ENCODE measurements at places on chromosomes 12 and 14.

DNA sequence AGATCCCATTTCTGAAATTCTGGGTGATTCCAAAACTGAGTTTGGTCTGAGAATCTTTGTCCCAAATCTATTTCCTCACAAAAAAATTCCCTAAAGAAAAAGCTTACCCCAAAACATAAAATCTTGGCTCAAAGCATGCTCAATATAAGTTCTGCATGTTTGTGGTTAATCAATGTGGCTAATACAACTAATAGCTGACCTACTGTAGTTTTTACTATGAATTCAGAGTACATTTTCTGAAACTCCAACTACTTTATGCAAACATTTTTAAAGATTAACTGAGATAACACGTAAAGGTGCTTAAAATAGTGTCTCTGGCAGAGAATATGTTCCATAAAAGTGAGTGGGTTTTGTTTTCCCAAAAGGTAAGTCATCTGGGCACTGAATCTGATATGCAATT, 133.1 kb downstream of the MED13L start:
- DNase-seq, result no peak

- no peak for DNase-seq
Measured at GRCh38 chr12:14961466-14962152, at the start of gene ARHGDIB. Gene ARHGDIB, minus strand, starts transcription at chr12:14961601. Its CDS starts 10,889 bp downstream, at chr12:14950712.

DNA sequence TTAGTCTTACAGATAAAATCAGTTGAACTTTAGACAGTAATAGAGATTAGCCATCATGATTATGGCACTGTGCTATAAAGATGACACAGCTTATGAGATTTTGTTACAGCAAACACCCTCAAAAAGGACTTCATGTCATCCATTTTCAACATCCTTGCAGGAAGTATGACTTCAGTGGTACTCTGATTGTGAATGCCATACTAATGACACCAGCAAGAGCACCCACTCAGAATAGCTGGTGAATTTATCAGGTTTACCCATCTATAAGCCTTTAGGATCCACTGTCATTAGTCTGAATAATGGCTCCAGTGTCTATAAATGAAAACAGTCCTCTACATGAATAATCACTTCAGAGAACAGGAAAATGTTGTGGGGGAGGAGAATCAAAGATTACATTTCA, 615.2 kb downstream of the RPS29 start:
- no peak for DNase-seq

DNA sequence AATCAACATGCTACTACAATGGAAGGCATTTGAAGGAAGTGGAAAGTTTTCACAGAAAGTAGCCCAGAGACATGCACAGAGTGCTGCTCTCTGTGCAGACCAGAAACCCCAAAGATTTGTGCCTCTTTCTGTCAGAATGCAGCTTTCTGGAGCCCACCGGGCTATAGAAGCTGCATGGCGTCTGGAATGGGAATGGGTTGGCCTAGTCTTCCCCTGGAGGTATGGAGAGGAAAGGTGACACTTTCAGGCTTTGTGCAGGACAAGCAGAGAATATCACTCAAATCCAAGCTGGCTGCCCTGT, 21.3 kb upstream of the ZFP36L1 start:
- no peak for DNase-seq

GRCh38 chr14:33714527-33715226, 236.2 kb downstream of the EGLN3 start:
- no peak for DNase-seq

- no peak for DNase-seq
Measured at GRCh38 chr12:25388183-25388582, 137.5 kb upstream of the KRAS start.

DNA sequence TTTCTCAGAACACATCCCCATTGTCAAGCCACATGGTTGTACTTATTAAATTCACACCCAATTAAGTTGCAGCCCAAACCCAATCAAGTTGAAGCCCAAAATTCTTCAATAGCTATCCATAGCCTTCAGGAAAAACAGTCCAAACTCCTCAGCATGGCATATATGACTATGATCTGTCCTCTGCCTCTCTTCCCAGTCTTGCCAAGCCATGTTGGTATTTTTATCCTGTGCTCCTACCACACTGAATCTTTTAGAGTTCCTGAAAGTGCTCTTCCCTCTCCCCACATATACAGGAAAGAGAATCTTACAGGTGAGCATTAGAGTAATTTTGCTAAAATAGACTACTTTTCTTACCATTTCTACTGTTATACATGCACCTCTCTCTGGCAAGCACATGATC, 834.9 kb downstream of the RPS29 start:
- no peak for DNase-seq

DNA sequence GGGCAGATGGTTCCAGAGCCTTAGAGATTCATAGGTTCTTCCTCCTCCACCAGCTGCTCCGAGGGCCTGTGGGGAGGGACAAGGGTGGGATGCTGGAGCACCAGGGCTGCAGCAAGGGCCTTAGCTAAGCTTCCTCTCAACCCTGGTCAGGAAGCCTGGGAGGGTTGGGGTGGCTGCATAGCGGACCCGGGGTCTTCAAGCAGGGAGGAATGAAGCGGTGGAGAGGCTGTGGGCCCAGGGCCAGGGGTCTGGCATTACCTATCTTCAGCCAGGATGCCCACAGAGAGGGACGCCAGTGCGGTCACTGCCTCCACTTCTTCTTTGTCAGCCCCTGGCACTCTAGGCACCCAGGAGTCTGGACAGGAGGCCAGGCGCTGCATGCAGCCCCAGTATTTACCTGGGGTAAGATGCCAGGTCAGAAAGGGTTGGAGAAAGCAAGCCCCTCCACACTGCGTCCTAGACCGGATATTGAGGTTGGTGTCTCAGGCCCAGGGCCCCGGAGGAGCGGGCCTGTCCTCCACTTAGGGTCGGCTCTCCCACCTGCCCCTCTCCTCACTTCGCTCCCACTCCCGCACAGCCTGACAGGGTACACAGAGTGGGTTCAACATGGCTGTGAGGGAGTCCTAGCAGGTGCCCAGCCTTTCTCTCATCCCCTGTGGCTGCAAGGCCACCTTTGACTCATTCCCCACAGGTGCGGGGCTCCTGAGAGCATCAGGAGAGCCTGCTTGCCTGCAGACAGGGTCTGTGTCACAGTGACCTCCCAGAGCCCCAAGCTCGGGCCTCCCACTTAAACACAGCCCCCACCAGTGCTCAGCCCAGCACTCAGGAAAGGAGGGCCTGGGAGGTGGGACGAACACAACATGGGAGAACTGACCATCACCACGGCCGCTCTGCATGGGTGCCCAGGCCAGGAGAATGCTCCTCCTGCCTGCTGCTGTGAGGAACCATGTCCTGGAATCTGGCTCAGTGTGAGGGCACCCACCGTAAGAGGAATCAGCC, 11.1 kb downstream of the SLC48A1 start:
- DNase-seq, result no peak

GRCh38 chr14:58665773-58666500, 28.2 kb downstream of the DACT1 start:
- DNase-seq, result no peak

DNA sequence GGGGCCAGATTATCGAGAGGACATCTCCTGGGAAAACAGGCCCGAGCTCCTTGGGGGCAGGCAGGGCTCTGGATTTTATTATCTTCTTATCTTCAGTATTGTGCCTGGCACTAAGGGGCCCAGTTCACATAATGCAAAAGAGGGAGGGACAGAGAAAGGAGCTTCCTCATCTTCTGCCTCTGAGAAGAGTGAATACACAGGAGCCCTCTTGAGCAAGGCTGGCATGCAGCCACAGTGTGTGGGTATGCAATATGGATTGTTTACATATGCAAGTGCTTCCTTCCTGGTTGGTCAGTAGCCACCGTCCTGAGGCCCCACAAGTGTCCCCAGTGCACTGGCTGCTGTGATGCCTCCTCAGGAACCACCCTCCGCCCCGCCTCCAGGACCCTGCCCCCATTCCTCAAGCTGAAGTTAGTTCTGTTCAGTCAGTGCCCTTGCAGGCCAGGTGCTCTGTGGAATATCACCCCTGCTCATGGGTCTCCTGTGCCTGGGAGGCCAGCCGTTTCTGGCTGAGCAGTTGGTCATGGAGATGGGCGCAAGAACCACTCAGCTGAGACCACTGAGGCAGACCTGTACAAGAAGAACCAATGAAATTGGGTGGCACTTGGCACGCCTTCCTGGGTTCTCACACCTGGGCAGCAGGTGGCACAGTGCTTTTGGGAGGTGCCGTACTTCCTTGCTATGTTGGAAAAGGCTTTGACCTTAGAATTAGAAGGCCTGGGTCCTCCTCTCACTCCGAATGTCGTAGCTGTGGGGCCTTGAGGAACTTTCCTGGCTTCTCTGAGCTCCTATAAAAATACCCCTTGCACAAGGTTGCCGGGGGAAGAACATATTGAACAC, 35.1 kb upstream of the ACTN1 start:
- DNase-seq, result no peak

- no peak for DNase-seq
Measured at GRCh38 chr12:116293687-116294453, 16.4 kb upstream of the MED13L start.

DNA sequence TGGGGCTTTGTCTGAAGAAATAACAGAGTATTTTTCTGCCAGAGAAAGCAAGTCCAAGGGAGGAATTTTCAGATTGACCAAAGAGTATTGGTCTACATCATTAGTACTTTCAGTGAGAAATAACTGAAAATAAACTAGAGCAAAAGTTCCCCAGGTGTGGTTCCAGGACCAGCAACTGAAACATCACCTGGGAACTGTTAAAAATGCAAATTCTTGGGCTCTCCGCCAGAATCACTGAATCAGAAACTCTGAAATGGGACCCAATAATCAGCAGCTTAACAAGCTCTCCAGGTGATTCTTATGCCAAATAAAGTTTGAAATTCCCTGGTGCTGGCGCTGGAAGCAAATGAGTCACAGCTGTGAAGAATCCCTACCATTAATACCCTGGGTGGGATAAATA, 52.1 kb downstream of the EIF2S3B start:
- no peak for DNase-seq

DNA sequence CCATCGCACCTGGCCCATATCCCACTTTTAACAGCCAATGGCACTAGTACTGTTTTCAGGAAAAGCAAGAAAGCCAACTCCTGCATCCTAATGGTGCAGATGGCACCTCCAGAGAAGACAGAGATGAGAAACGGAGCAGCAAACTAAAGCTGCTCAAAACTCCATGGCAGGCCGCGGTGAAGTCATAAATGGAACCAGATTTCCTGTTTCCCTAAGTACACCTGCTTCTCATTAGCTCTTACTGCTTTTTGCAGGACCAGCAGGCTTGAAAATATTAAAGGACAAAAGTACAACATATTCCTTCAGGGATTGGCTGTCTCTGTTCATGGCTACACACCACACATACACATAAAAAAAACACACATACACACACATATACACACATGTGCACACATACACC, 36.7 kb upstream of the LGALS3 start:
- DNase-seq, result no peak

DNA sequence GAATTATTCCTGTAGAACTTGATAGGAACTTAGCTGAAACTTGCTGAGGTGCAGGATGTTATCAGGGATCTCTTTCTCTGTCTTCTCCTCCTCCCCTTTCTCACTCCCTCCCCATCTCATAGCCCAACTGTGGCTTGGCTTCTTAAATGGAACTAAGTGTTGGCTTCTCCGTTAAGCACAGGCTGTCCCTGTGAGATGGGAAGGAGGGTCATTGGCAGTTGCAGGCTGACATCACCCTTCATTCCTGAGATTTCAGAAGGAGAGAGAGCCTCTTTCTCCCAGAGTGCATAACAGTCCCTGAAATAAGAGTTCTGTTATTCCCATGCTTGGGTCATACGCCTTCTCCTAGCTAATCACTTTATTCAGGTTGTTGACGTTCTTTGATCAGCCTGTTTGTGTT, 162.0 kb downstream of the UNC79 start:
- DNase-seq, result no peak

DNA sequence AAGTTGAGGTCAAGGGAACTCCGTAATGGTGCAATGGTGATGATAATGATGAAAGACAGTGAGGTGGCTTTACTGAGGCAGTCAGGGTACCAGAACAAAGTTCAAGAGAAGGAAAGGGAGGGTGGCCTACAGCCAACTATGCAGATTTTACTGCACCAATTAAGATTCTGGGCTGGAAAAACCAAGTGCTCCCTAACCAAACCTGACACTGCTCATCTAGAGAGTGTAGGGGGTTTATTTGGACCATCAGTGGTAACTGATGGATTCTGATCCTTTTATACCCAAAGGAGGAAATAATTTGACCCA, 387 bp downstream of the LRRC9 start:
- DNase-seq, result no peak

DNA sequence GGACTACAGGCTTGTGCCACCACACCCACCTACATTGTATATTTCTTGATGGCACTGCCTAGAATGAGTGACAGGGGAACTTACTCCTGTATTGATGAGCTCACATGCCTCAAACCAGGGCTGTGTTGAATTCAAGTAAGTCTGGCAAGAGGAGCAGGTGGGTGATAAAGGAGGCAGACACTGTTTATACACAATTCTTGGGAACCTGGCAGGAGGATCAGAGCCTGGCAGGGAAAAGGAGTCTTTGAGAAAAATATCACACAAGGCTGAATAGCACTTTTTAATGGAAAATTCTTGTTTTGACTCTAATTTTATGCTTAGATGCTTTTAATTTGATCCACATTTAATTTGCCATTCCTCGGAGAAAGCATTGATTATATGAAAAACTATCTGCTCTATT, 293.1 kb upstream of the NPAS3 start:
- no peak for DNase-seq

GRCh38 chr12:34107781-34108404, 85.6 kb downstream of the ALG10 start:
- no peak for DNase-seq

- DNase-seq, result no peak
Measured at GRCh38 chr12:77940011-77940423, 109.3 kb downstream of the NAV3 start.

DNA sequence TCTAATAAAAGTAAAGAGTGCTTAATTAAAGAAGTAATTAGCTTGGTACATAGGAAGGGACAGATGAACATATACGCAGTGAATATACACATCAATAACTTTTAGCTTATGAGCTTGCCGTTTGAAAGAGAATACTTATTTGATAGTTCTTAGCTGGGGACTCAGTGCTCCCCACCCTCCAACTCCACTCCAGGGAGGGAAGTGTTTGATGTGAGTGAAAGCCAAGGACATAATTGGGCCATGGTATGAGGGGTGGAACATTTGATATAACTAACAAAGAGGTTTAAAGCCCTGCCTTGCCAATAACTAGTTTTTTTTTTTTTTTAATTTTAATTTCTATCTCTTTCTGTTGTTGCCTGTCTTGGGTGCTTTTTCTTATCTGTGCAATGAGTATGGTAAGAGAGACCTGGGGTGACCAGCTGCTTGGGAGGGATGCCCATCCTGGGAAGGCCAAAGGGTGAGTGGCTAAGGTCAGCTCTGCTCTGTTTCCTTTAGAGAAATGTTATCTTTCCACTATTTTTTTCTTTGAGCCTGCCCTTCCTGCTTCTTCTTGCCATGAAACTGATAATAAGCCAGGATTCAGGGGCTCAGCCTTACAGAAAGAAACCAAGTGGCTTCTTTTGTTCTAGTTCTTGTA, 132.8 kb upstream of the CPSF6 start:
- DNase-seq, result no peak

DNA sequence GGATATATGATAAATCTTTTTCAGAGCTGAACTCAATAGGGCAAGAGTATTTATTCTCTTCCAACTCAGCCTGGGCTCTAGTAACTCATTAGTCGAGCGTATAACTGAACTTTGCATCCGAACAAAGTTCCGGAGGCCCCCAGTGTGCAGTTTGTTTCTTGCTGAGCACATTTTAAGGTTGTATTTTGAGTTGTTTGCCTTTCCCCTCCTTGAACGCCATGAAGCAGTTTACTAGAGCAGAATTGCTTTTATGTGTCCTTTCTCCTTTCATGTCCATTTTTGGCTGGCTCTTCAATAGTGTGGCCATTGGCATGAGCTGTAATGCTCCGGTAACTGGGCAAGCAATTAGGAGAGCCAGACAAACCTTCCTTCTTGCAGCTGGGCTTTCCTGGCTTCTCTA, 105.3 kb downstream of the WIF1 start:
- no peak for DNase-seq
